ENCODE measurements at places on chromosomes 2 and 18.

- DNase-seq, result no peak
Observed at GRCh38 chr2:239959059-239959971, 65.8 kb downstream of the NDUFA10 start.

DNA sequence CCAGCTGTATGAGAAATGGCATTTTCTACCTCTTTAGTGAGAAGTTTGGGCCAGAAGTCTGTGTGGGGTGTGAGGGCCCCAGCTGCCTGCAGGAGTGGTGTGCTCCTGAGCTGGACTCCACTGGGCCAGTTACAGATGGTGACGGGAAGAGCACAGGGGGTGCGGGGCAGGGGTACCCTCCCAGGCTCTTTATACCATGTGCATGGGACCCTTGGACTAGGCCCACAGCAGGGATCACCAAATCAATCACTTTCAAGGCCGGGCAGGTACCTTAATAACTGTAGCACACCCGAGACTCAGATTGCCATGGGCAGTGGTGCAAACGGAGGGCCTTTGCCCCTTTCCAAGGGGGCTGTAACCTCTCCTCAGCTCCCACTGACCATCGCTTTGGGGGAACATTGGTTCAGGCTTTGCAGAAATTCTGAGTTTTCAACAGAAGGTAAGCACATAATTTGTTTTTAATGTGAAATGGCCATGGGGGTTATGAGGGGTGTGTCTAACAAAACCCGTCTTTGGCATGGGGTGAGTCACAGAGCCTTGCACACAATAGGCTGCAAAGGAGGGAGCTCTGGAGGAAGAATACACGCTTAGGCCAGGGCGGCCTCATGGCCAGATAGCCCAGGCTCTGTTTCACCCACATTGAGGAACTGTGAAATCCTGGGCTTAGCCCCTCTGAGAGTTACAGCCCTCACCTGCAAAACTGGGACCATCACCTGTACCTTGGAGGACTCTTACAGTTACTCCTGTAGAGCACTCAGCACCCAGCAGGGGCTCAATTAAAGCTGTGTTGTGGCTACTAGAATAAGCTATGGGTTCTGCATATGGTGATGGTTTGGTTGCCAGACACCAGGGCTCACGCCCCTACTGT is 141.0 kb upstream of the BCL2L11 start:
- no peak for DNase-seq

- DNase-seq, result no peak
Observed at GRCh38 chr2:68932402-68932801, 20.3 kb downstream of the GKN2 start.

DNA sequence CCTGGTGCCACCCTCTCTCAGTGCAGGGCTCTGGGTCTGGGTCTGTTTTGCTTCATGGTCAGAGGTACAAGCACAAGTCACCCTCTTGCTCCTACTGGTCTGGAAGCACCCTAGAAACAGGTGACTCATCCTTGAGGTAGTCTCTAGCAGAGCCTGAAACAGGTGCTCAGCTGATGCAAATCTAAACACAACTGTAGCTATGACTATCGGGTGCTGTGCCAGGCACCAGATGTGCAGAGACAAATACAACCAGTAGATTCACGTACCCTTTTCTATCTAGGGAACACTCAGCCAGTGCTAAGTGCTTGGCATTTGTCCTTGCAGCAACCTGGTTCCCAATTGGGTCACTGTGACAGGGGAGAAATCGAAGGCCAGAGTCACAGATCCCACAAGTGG is 140.9 kb upstream of the MYCN start:
- peak; percentile 69 for DNase-seq

- DNase-seq, result peak; percentile 42
Observed at GRCh38 chr18:12839526-12840196, 44.4 kb downstream of the PTPN2 start.

- no peak for DNase-seq
Observed at GRCh38 chr2:215379039-215379438, 56.8 kb downstream of the FN1 start.
